ENCODE measurements at places on chromosomes 2 and 18. TPM values are rescaled to one million over a fixed set of nuclear protein-coding genes. Genes with fewer than 3 reads are reported as not detected.

DNA sequence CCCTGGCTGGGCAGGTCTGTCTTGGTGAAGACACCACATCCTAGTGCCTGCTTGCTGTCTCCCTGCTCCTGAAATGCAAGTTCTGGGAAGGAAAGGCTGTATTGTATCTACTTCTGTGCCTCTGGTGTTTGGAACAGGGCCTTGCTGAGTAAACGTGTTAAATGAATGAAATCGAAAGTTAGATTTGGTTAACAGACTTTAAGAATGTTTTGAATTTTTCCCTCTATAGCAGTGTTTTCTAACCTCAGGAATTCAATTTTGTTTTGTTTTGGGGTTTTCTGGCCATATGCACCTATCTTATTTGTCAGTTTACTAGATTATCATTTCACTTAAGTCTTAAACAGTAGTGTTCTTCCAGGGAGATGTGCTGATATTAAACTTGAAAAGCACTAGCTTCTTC, 20.7 kb downstream of the FARP2 start:
- no peak for DNase-seq

GRCh38 chr2:101430156-101430555, 42.9 kb upstream of the CREG2 start:
- no peak for DNase-seq

GRCh38 chr2:70746094-70746974, 21.7 kb downstream of the ADD2 start:
- no peak for DNase-seq

DNA sequence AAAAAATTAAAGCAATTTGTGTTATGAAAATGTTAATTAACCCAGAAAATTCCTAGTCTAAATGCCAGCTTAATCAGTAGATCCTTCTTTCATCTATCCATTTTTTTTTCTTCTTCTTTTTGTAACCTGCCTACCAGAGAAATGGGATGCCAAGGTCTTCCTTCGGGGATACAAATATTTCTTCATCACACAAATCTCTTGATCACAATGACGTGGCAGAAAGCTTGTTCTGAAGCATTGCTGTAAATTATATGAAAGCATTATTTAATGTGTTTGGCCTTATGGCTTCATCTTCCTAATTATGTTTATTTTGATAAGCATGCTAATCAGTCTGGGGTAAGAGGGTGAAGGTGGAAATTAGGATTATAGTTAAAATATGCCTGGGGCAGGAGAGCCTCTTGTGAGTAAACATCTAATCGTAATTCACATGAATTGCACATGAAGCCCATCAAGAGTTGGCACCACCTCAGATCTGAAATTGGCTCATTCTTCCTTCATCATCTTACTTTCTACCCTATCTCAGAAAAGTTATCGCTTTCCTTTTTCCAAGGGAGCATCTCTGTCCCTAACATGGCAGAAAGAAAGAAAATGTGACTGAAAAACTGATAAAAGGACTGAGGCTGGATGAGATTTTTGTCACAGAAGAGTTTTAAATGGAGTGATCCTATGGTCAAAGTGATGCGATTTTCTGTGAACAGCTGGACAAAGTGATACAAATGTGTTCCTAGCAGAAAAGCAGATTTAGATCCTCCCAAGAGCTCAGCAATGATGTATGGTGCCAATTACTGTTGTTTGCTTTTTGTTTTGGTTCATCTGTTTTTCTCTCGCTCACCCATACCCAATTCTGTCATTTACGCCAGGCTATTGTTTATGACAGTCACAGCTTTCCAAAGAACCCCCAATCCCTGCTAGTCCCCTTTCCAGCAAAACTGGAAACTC, 76.9 kb upstream of the PMAIP1 start:
- no peak for DNase-seq

- no peak for DNase-seq
Observed at GRCh38 chr2:151762694-151763093, 28.4 kb upstream of the NEB start.

GRCh38 chr2:111702119-111702803, 181.7 kb downstream of the ANAPC1 start:
- DNase-seq = no peak

GRCh38 chr2:85907671-85908157, 18.9 kb upstream of the ST3GAL5 start:
- peak; percentile 97 for DNase-seq

- DNase-seq = peak; percentile 77
Observed at GRCh38 chr18:8830067-8831060, 125.0 kb downstream of the MTCL1 start.

GRCh38 chr2:43714164-43714563, 37.9 kb upstream of the C1GALT1C1L start:
- DNase-seq = peak; percentile 43

- no peak for DNase-seq
Observed at GRCh38 chr18:54173980-54174630, 50.4 kb downstream of the MBD2 start.

DNA sequence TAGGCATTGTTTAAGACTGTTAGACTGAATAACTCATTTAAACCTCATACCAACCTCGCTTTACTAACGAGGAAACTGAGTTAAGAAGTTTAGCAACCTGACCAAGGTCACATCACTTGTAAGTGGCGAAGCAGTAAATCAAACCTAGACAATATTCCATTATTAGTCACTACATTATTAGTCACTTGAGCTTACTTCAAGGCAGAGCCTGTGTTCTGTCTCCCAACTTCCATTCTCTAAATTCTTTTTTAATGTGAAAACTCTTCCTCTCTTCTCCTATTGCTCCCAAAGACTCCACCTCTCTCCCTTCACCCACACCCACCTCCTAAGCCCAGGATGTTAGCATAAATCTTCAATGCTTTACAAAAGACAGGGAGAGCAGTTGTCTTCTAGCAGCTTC, 156.5 kb downstream of the ARL6IP6 start:
- DNase-seq = peak; percentile 21

GRCh38 chr2:182639971-182640370, 76.1 kb upstream of the DNAJC10 start:
- no peak for DNase-seq

DNA sequence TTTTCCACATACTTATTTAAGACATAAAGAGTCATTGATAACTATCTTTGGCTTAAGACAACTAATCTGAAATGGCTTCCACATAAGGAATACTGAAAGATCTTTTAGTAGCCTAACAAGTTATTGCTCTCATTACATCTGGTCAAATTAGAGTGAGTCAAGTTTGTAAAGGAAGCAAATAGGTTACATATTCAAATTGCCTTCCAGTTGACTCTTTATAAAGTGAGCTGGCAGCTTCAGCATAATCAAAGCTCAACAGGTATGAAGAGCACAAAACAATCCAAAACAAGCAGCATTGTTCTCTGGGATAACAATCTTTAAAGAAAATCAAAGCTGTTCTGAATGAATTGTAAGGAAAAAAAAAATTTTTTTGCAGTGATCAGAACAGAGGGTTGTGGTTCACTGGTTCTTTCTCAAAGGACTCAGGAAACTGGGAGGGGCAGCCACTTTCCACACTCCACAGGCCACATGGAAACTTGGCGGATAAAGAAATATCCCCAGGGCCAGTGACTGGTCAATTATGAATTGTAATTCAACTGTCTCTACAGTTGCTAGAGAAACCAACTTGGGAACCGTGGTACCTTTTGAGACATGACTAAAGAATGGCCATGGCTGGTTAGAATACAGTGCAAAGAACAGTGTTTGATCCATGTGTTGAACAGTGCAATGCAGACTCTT, 369.3 kb upstream of the KCNH7 start:
- DNase-seq = peak; percentile 54

GRCh38 chr2:49111006-49111405, 43.3 kb downstream of the FSHR start:
- no peak for DNase-seq

GRCh38 chr2:13826314-13826853, 806.1 kb upstream of the LRATD1 start:
- no peak for DNase-seq

GRCh38 chr2:149278161-149278871, 52.1 kb upstream of the LYPD6 start:
- DNase-seq = no peak

GRCh38 chr18:62999392-62999791, 284.1 kb downstream of the PHLPP1 start:
- no peak for DNase-seq

RPRM gene
- total RNA-seq = not detected

KLHL14 gene
- total RNA-seq = not detected

GALNT5 gene
- 10.2 TPM for total RNA-seq

ARHGEF33 gene
- total RNA-seq = 0.37 TPM

UNC80 gene
- under 0.01 TPM for total RNA-seq

TGFBRAP1 gene
- 18.8 TPM for total RNA-seq

SCN1A gene
- total RNA-seq = not detected

SPDYA gene
- 0.35 TPM for total RNA-seq

DIPK1C gene
- not detected for total RNA-seq

TMEM17 gene
- 2.5 TPM for total RNA-seq

RRM2 gene
- 101 TPM for total RNA-seq
